ENCODE measurements at places on chromosomes 2 and 18.
A peak's percentile ranks its signal among the peaks of the same experiment; 100 is the strongest.

- peak; percentile 53 for DNase-seq
These were observed 570.7 kb downstream of the EPHA4 start for GRCh38 chr2:221001381-221001801.

GRCh38 chr2:149625671-149626070 lies 38.1 kb upstream of the MMADHC start:
- no peak for DNase-seq

- DNase-seq = no peak
These were observed 46.6 kb upstream of the TMEM200C start for GRCh38 chr18:5941890-5942289.

- DNase-seq = no peak
These were observed 353.2 kb downstream of the SLC4A3 start for GRCh38 chr2:219980638-219981037.

- DNase-seq = no peak
These were observed 82.3 kb upstream of the LDLRAD4 start for GRCh38 chr18:13136056-13136903.

- peak; percentile 3 for DNase-seq
These were observed 1.1 kb upstream of the LINC00305 start for GRCh38 chr18:64149916-64150438.

DNA sequence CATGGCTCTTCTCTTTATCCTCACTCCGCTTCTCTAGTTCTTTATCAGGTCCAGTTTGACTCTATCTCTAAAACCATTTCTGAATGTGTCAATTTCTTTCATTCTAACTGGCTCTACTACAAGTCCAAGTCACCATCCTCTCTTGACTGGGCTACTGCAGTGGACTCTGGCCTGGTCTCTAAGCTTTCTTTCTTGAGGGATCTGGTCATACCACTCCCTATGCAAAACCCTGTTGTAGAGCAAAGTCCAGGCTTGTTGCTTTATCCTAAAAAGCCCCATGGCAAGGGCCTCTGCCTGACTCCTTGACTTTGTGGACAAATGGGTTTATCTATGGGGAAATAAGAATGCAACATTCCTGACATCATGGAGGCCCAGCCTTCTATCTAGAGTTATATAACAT lies 87.1 kb downstream of the BCL2L11 start:
- no peak for DNase-seq

DNA sequence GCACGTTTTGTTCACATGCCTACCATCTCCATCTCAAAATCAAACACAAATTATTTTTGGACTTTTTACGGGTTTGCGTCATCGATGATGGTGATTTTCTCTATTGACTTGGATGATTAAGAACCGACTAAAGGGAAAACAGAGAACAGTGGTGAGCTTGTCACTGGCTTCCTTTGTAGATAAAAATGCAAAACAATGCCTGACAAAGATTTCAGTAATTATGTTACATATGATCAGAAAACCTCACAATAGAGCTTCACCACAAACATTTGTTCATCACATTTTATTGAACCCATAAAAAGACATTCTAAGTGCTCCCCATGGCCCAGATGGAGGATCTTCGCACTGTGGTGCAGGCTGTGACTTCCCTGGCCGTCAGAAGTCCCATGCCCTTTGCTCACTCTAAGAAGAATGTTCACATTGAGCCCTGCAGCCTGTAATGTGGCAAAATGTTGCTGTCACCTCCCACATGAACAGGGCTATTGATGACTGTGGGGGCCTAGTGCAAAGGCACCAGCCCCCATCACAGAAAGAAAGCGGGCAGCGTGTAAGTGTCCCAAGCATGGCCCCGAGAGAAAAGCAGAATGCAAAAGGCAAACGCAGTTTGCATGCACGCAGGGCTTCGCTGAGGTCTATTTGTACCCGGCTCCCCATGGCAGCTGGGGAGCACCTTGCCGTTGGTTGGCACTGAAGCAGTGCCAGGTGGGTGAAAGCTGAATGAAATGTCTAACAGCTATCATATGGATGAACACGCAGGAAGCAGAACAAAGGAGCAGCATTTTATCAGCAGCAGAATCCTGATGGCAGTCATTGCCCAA lies 60.6 kb downstream of the BCL2 start:
- no peak for DNase-seq

DNA sequence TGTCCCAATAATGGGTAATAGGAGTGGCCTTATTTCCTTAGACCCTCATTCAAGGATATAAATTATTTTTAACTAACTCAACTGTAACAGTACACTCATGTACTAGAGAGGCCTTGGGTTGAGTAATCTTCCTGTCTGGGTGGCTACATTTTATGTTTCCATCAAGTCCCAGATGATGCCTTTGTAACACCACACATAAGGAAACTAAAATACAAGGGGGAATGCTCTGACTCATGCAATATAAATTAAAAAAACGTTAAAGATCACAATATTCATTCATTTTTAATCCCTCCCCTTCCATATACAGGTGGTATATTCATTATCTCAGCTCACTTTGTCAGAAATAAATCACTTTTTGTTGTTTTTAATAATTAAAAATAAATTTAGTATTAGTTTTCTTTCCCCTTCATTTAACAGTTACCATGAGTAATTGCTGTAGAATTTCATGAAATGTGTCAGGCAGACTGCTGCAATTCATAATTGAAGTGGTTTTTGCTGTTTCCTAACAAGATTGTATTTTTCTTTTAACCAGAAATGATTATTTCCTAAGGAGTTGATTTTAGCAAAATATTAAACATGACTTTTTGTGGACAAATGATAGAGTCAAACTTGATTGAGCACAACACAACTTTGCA lies 1403.6 kb downstream of the SUCLG1 start:
- DNase-seq = peak; percentile 10

DNA sequence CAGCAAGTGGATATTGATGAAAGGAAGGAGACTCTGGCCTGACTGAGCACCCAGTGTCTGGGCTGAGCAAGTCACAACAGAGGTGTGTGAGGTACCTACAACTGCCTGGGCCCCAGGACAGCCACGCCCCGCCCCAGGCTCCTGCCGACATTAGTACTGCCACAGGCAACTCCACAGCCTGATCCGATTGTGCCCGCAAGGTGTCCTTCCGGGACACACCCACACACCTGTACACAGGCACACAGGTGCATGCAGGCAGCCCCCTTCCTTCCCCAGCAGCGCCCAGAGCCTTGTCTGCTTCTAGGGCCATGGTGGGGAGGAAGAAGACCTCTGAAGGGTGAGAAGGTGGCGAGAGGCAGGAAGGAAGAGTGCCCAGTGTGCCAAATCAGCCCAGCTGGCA lies 83.6 kb downstream of the TNS1 start:
- DNase-seq = no peak

GRCh38 chr2:127389778-127390435 lies 2.1 kb upstream of the MAP3K2 start:
- no peak for DNase-seq

DNA sequence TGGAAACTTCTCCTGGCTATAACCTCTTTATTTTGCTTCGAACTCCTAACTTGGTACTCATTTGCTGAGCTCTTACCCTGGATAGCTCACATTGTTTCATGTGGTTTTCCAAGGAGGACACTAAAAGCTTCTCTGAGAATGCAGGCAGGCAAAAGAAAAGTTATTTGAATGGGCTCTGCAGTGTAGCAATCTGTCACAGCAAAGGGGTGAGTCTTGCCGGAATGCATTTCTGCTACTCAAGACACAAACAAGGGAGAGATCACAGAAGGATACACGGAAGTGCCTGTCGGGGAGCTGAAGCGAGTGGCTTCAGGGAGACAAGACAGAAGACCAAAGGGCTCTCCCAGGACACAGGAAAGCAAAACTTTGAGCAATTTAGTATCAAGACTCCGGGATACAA lies 265.4 kb downstream of the SS18 start:
- DNase-seq = no peak

DNA sequence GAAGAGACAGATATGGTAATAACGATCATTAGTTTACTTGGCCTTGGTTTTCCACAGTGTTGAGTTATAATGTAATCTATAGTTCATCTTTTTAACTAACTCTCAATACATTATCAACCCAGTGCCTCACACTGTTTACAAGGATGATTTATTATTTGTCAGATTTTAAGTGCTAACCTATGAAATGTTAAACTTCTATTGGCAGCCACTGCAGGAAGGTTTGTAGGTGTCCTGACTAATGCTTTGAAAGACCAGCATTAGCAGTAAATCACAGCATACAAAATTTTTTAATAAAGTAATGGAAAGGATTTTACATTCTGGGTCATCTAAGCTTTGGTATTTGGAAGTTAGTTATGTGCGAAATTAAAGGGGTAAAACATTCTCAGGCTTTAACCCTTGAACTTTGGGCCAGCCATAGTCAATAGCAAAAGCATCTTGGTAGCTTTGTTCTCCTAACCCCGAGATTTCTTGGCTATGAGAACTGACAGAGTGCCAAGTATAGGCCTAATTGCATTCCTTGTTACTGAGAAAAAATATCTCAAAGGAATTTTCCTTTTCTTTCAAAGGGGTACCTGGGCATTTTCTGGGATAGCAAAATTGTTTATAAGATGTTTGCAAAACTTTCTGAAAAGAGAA lies 30.6 kb downstream of the SPATS2L start:
- DNase-seq = no peak

GRCh38 chr2:135047300-135047699 lies at the start of gene MAP3K19:
TSS of gene MAP3K19 (minus strand) at chr2:135047447. CDS start at chr2:135024647, 22,800 bp downstream.
- no peak for DNase-seq

GRCh38 chr2:67486041-67486796 lies 89.1 kb downstream of the ETAA1 start:
- no peak for DNase-seq

GRCh38 chr2:189837326-189837725 lies 53.1 kb downstream of the PMS1 start:
- no peak for DNase-seq

- DNase-seq = no peak
These were observed 123.1 kb downstream of the SOCS6 start for GRCh38 chr18:70411876-70412435.

GRCh38 chr2:80530442-80531064 lies 226.0 kb upstream of the LRRTM1 start:
- DNase-seq = no peak

DNA sequence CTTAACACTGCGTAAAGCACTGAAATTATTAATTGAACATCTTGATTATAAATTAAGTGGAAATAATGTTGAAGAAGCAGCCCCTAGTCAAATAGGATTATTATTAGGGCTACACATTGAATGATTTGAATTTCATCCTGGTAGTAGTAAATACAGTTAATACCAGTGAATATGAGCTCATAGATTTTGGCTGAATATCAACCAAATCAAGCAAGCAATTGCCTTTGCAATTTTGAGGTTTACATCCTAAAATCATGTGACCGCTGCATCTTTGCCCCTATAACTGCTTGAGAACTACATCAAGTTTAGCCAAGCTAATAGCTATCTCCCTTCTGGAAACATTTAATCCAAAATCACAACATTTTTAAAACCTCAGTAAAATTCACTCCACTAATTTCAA lies 801.2 kb upstream of the PIK3C3 start:
- no peak for DNase-seq

DNA sequence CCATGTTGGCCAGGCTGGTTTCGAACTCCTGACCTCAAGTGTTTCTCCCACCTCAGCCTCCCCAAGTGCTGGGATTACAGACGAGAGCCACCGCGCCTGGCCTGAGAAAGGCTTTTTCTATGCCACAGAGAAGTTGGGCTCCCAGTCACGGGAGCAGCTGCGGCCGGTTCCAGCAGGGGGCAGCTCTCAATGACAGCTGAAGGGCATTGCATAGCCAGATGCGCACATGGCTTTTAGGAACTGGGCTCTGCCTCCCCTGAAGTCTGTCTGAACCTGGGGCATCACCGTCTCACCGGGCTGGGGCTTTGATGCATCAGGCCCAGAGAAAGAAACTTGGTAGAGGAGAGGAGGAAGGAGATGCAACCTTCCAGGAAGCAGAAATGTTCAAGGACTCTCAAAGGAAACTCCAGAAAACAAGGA lies 84.2 kb upstream of the LAPTM4A start:
- DNase-seq = peak; percentile 61

DNA sequence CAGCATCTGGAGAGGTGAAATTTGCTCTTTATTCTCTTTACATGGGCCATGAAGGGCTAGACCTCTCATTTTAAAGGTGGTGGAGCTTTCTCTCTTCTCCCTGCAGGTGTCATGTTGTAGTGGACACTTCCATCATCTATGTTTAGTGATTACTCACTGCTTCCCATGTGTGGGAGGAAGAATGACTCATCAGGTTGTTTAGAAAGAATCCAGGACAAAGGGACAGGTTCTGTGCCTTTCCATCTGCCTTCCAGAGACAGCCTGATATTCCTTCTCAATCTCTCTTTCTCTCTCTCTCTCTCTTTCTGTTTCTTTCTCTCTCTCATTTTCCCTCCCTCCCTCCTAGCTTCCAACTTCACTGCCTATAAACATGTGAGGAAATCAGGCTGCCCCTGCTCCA lies 38.7 kb downstream of the SCG2 start:
- DNase-seq = no peak

GRCh38 chr2:224612578-224612977 lies 27.4 kb upstream of the CUL3 start:
- no peak for DNase-seq

- DNase-seq = no peak
These were observed 114.5 kb downstream of the METTL8 start for GRCh38 chr2:171319164-171319810.

DNA sequence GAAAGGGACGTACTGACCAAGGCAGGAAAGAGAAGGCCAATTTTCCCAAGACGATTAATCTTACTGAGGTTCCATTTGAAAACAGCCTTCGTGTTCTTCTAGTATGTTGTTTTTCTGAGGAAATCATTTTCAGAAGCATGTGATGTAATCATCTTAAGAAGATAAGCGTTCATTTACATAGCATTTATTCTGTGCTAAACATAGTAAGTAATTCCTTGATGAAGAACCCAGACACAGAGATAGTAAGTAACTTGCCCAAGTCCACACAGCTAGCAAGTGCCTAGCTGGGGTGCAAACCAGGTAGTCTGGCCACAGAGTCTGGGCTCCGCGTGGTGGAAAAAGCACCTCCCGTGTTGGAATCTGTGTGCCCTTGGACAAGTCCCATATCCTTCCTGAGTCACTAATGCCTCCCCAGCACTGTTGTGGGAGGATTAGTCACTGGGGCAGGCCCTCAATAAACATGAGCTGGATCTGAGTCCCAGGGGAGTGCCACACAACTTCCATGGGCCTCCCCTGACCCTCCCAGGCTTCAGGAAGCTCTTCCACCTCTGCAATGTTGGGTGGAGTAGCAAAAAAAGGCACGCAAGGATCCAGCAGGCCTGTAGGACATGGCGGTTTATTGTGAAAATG lies 26.9 kb upstream of the ASAP2 start:
- DNase-seq = no peak

- peak; percentile 73 for DNase-seq
These were observed 249.9 kb upstream of the RBBP8 start for GRCh38 chr18:22683196-22683676.

Measured in renal cortex interstitium (tissue), 15 donors.